ENCODE measurements at places on chromosomes 12 and 14.

GRCh38 chr12:52867642-52868041 lies 18.8 kb upstream of the KRT78 start:
- no peaks in the 10 kb centered on the region for H3K36me3 ChIP-seq
- no peak overlapping the region for H3K4me3 ChIP-seq
- H3K27me3 ChIP-seq: no peaks in the 10 kb centered on the region
- H3K27ac ChIP-seq: no peak overlapping the region
- H3K4me1 ChIP-seq: peaks cover 41% of the 10 kb centered on the region

- DNase-seq: no peak
- no peak overlapping the region for H3K4me3 ChIP-seq
- H3K27me3 ChIP-seq: no peaks in the 10 kb centered on the region
- no peaks in the 10 kb centered on the region for H3K4me1 ChIP-seq
- H3K36me3 ChIP-seq: no peaks in the 10 kb centered on the region
- no peak overlapping the region for H3K27ac ChIP-seq
Measured at GRCh38 chr14:96979611-96980074, 182.5 kb downstream of the VRK1 start.

- no peaks in the 10 kb centered on the region for H3K27me3 ChIP-seq
- H3K36me3 ChIP-seq: no peaks in the 10 kb centered on the region
- no peak for DNase-seq
- H3K4me3 ChIP-seq: no peak overlapping the region
Measured at GRCh38 chr14:99538733-99539132, 57.5 kb downstream of the CCNK start.

DNA sequence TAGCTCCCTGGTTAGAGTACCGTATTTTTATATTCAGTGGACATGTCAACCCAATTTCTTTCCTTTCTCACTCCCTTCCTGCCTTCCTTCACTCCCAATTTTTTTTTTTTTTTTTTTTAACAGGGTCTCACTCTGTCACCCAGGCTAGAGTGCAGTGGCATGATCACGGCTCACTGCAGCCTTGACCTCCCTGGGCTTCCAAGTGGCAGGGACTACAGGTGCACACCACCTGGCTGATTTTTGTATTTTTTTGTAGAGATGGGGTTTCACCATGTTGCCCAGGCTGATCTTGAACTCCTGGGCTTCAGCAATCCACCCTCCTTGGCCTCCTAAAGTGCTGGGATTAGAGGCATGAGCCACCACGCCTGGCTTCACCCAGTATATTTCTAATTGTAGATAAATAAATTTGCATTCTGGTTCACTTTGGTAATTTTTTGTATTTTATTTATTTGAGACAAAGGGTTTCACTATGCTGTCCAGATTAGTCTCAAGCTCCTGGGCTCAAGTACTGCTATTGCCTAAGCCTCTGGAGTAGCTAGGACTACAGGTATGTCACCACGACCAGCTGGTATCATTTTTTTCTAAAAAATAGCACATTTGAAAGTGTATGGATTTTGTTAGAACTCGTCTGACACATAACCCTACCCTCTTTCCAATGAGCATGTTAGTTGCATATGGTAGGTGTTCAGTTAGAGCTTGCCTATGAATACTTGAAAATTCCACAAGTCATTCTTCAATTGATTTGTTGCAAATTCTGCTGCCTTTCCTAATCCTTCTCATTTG lies 15.7 kb downstream of the SLC38A2 start:
- H3K27me3 ChIP-seq: no peaks in the 10 kb centered on the region
- H3K27ac ChIP-seq: peak overlapping the region; percentile 24
- H3K36me3 ChIP-seq: peaks cover 28% of the 10 kb centered on the region
- no peaks in the 10 kb centered on the region for H3K4me1 ChIP-seq
- H3K4me3 ChIP-seq: no peak overlapping the region

DNA sequence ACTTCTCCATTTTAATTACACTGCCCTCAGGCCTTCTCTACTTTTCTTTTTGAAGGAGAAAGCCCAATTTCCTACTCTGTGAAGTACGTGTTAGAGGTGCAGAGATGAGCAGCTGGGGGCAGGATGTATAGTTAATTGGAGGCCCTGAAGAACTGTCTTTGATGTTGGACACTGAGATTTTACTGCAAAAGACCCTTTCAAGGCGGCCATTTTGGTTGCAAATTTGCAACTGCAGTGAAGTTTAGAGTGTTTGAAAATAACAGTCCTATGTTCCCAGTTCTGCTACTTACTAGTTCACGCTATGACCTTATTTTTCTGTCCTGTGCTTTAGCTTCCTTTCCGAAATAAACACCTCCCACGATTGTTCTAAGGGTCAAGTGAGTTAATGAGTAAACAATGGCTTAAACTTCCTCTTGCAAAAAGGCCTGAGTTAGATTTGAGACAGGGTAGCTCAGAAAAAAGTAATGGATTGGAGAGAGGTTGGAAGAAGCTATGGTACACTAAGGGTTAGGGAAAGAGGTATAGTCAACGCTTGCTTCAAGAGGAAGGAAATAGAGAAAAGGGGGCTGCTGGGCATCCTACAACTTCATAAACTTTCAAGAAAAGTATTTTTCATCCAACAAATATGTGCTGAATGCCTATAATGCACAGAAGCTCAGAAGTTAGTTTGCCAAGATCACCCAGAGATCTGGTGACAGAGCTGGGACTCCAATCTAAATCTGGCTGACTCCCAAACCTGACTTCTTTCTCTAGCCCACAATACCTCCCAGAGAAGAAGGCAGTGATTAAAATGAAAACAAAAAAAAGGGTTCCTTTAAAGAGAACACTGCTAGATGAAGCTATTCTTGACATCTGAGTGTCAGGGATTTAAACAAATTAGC lies 26.4 kb upstream of the DICER1 start:
- no peaks in the 10 kb centered on the region for H3K4me1 ChIP-seq
- H3K4me3 ChIP-seq: no peak overlapping the region
- H3K27ac ChIP-seq: no peak overlapping the region
- no peak for DNase-seq

DNA sequence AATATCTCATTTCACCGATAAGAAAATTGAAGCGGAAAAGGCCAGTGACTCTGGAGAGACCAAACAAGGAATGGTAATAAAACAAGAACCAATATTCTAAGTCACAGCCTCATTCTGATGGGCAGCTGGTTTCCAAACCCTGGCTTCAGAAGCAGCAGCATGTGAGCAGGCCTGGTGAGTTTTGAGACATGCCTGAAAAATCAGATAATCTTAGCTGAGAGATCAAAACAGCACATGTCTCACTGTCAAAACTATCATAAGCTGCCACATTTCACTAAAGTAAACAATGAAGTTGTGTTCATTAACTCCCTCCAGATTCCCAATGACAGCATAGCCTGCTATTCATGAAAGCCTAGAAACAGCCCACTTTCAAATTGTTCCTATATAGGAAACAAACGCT lies 36.5 kb downstream of the CIT start:
- no peak overlapping the region for H3K4me3 ChIP-seq
- DNase-seq: no peak

DNA sequence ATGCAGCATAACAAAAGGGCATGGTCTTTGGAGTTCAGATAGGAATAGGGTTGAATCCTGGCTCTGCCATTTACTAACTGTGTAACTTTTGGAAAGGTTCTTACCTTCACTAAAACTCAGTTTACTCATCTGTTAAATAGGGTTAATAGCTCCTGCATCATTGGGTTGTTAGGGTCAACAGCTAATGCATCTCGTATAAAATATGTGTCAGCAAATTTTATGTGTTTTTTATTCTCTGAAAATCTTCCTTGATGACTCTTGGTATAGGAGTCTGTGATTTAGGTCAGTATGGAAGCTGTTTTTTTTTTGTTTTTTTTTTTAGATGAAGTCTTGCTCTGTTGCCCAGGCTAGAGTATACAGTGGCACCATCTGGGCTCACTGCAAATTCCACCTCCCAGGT lies 36.1 kb upstream of the SRP54 start:
- no peak overlapping the region for H3K4me3 ChIP-seq
- H3K27ac ChIP-seq: no peak overlapping the region
- no peaks in the 10 kb centered on the region for H3K36me3 ChIP-seq
- no peaks in the 10 kb centered on the region for H3K27me3 ChIP-seq

DNA sequence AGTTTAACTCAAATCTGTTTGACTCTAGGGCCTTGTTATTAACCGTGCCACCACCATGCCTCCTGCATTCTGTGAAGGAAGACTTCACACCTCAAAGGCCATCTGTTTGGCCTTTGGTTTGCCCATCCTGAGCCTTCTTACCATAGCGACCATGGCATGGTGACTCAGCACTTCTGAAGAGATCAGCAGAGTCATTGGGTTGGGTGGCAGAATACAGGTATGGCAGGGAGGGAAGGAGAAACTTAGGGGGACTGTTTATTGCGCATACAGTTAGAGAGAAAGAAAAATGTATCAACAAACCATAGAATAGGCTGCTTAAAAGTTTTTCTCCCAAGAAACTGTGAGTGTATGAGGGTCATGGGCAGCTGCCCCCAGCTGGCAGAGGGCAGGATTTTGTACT lies 49.2 kb downstream of the DAD1 start:
- H3K4me1 ChIP-seq: peaks cover 12% of the 10 kb centered on the region
- no peak for DNase-seq
- H3K4me3 ChIP-seq: no peak overlapping the region
- no peaks in the 10 kb centered on the region for H3K36me3 ChIP-seq
- no peak overlapping the region for H3K27ac ChIP-seq

DNA sequence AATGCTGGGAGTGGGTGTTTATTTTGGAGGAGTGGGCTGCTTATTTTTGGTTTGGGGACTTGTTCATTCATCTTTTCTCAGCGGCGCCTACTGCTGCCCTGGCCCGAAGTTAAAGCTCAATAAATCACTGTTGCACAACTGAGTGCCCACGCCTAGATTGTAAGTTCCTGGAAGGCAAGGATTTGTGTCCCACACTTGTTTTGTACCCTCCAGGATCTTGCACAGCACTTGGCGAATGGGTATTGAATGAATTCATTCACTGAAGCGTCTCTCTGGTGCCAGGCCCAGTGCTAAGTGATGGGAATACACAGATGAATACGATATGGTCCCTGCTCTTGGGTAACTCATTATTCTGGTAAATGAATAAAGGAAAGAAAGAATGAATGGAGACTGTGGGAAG lies 153.3 kb upstream of the PARP11 start:
- no peak overlapping the region for H3K4me3 ChIP-seq
- H3K27ac ChIP-seq: no peak overlapping the region
- H3K4me1 ChIP-seq: peaks cover 11% of the 10 kb centered on the region
- no peaks in the 10 kb centered on the region for H3K36me3 ChIP-seq

DNA sequence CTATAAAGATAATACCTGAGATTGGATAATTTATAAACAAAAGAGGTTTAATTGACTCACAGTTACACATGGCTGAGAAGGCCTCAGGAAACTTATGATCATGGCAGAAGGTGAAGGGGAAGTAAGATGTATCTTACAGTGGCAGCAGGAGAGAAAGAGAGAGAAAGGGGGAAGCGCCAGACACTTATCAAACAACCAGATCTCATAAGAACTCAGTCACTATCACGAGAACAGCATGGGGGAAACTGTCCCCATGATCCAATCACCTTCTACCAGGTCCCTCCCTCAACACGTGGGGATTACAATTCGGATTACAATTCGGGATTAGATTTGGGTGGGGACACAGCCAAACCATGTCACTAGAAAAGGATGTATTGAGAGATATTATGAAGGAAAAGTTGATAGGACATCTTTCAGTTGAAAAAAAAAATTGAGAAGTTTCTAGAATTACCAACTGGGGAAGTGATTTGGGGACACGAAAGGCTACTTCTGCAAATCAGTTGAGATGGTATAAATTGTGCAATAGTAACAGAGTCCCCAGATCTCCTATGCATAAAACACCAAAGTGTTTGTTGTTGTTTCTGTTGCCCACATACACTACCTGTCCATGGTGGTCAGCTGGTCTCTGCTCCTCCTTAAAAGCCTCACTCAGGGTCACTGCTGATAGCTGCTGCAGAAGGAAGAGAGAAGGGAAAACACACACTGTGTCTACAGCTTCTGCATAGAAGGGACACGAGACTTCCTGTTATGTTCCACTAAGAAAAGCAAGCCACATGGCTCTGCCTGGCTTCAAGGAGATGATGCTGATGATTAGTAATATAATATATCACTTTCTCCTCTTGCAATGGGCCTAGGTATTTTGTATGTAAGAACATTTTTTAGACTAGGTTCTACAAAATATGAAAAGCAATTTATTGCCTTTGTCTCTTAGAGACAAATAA lies 465.5 kb downstream of the PDZRN4 start:
- H3K27me3 ChIP-seq: no peaks in the 10 kb centered on the region
- H3K4me1 ChIP-seq: no peaks in the 10 kb centered on the region
- no peak overlapping the region for H3K27ac ChIP-seq
- no peak overlapping the region for H3K4me3 ChIP-seq
- no peak for DNase-seq

- no peak overlapping the region for H3K4me3 ChIP-seq
- no peak overlapping the region for H3K27ac ChIP-seq
- peaks cover 5% of the 10 kb centered on the region for H3K4me1 ChIP-seq
- DNase-seq: no peak
- 0 out of 2 replicates have a peak, but pooled peaks cover 3% of the 10 kb centered on the region for H3K27me3 ChIP-seq
Measured at GRCh38 chr14:99616832-99617800, 13.1 kb upstream of the CCDC85C start.

GRCh38 chr14:59085207-59085739 lies 103.2 kb upstream of the DAAM1 start:
- no peak overlapping the region for H3K27ac ChIP-seq
- no peak for DNase-seq
- H3K27me3 ChIP-seq: no peaks in the 10 kb centered on the region
- no peaks in the 10 kb centered on the region for H3K4me1 ChIP-seq
- H3K36me3 ChIP-seq: no peaks in the 10 kb centered on the region

DNA sequence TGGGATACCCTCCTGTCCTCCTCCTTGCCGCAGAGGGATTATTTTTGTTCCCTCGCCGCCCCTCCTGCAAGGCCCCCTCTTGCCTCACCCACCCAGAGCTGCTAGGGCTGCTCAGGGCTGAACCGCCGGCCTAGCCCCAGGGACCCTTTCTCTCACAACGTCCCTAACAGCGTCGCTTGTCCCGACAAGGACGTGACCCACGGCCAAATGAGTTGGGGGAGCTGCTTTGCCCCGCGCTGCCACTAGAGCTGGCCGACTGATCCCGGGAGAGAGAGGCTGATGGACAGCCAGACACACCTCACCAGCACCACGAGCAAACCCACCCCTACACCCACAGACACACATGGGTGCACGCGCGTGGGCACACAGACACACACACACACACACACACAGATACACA lies 154.6 kb upstream of the ALG10B start:
- H3K27me3 ChIP-seq: no peaks in the 10 kb centered on the region
- no peak overlapping the region for H3K27ac ChIP-seq
- no peak for DNase-seq
- no peak overlapping the region for H3K4me3 ChIP-seq
- H3K4me1 ChIP-seq: no peaks in the 10 kb centered on the region
- H3K36me3 ChIP-seq: no peaks in the 10 kb centered on the region

GRCh38 chr12:118361092-118361404 lies 11.7 kb downstream of the TAOK3 start:
- no peaks in the 10 kb centered on the region for H3K27me3 ChIP-seq
- no peaks in the 10 kb centered on the region for H3K36me3 ChIP-seq
- DNase-seq: no peak
- no peak overlapping the region for H3K4me3 ChIP-seq
- H3K27ac ChIP-seq: peak overlapping the region; percentile 27

GRCh38 chr12:111414711-111415252 lies 9.1 kb downstream of the SH2B3 start:
- peaks cover 45% of the 10 kb centered on the region for H3K4me1 ChIP-seq
- H3K4me3 ChIP-seq: no peak overlapping the region
- H3K36me3 ChIP-seq: no peaks in the 10 kb centered on the region
- no peaks in the 10 kb centered on the region for H3K27me3 ChIP-seq
- DNase-seq: no peak

All from HCT116 (cell line).